ENCODE measurements at places on chromosomes 11 and 22.
A peak's percentile ranks its signal among the peaks of the same experiment; 100 is the strongest.

GRCh38 chr11:69317401-69318092 lies 23.6 kb downstream of the MYEOV start:
- DNase-seq: no peak

- no peak for DNase-seq
Measured at GRCh38 chr22:46546466-46547178, 9.2 kb upstream of the CELSR1 start.

GRCh38 chr11:27427183-27427980 lies 45.2 kb downstream of the LGR4 start:
- no peak for DNase-seq

DNA sequence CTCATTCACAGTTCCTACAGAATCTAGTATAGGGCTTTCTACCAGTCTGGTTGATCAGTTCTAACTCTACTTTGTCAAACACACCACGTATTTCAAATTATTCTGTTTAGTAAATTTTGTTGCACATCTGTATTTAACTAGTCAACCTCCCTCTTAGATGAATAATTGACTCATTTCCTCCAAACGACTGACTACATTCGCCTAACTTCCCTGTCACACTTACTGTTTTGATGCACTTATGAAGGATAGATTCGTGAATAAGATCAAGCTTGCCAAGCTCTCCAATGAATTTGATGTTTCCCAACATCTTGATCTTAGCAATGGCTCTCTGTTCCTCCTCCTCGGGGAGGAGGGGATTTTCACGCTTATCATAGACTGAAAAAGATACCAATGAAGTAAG lies 5.0 kb downstream of the EIF4G2 start:
- DNase-seq: no peak

DNA sequence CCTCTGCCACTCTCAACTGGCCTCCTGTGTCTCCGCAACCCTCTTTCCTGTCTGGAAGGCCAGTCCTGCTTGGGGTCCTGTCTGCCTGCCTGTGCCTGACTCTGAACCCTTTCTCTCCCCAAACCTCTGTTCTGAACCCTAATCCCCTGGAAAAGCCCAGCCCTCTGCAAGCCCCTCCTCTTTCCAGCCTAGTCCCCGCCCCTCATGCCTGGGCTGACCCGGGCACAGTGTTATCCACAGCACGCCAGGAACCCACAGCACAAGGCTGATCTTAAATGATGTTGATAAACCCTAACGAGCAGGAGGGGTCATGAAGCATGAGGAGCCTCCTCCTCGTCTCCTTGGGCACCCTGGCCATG lies at the start of gene IFITM10:
IFITM10 (minus strand) TSS at position 115 of the 359 bp plus-strand sequence. CDS start 153 bp downstream, outside the sequence.
- no peak for DNase-seq

DNA sequence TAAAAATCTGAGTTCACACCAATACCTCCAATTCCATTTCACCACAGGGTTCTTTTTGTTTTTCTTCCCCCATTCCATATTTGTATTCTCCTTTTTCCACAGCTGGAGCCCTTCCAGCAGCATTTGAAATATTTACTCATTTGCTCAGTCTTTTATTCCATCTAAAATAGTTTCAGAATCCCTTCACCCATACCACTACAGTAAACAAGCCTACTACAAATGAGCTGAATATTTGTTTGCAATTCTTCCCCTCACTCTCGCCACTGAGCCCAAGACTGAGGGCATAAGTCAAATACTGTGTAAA lies 46.4 kb downstream of the ZNF143 start:
- DNase-seq: no peak

- no peak for DNase-seq
Measured at GRCh38 chr22:17781319-17782031, 7.2 kb upstream of the BID start.

- no peak for DNase-seq
Measured at GRCh38 chr22:22902247-22903001, 14.8 kb downstream of the IGLL5 start.

DNA sequence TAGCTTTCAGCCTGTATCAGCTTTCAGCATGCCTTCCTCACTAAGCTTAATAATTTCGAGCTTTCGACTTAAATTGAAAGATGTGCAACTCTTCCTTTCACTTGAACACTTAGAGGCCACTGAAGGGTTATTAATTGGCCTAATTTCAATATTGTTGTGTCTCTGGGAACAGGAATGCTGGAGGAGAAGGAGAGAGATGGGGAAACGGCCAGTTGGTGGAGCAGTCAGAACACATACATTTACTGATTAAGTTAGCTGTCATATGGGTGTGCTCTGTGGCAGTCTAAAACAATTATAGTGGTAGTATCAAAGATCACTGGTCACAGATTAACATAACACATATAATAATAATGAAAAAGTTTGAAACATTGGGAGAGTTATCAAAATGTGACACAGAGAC lies 106.2 kb downstream of the LRRC32 start:
- no peak for DNase-seq

DNA sequence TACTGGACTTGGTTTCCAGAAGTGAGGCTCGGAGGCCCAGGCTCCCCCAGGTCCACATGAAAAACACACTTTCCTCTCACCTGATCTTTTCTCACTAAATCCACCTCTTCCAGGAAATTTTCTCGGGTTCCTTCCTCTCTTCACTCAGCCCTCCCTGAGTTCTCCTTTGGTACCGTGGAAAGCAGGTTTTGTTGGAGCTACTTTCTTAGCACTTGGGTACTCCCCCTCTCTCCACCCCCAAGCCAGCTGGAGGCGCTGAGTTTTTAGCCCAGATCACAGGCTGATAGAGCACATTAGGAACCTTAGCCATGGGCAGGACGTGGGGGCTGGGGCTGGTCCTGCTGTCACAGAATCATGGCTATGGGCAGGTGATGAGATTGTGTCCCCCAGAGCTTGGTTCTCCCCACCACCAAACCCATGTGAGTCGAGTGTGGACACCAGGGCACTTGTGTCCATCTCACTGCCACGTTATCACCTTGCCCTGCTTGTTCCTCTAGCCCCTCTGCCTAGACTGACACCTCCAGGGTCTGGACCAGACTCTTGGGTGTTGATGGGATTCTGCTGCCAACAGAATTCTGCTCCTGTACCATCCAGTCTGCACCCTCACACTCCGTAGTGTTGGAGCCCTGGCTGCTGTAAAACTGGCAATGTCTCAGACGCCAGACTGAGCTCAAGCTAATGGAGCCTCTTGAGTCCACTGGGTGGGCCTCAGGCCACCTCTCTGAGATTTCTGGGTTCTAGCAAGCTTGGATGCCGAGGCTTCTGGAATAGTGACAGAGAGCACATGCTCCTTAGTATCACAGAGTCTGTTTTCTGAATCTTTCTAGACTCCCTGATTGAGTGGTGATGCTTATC lies 74.9 kb upstream of the NARS2 start:
- DNase-seq: no peak

DNA sequence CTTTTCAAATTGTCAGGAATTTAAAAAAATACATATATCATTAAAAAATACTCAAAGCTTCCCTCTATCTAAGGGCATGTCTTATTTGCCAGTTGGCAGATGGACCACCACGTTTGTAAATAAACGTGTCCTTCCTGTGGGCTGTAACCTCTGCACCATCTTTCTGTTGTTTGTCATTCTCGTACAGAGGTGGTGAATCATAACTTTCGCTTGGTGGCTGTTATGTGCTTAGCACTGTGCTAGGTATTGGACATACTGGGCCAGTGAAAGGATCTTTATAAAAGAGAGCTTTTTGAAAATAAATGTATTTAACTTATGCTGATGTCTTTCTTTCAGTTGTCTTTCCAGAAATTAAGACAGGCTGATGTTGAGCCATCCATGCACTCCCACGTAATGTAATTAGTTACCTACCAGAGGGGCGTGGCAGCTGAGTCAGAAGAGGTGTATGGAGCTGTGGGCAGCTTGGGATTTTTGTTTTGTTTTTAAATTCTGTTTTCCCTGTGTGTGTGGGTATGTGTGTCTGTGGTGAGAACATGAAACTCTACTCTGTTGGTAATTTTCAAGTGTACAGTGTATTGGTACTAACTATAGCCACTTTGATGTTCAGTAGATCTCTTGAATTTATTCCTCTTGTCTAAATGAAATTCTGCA lies 62.7 kb downstream of the TECTA start:
- no peak for DNase-seq

GRCh38 chr11:5363679-5364078 lies 12.4 kb downstream of the OR51B6 start:
- no peak for DNase-seq

GRCh38 chr11:31958076-31958735 lies 132.7 kb upstream of the RCN1 start:
- DNase-seq: peak; percentile 62

- DNase-seq: no peak
Measured at GRCh38 chr22:37162221-37163095, 12.7 kb upstream of the IL2RB start.

- DNase-seq: no peak
Measured at GRCh38 chr11:69397732-69398131, 83.7 kb upstream of the LINC01488 start.

DNA sequence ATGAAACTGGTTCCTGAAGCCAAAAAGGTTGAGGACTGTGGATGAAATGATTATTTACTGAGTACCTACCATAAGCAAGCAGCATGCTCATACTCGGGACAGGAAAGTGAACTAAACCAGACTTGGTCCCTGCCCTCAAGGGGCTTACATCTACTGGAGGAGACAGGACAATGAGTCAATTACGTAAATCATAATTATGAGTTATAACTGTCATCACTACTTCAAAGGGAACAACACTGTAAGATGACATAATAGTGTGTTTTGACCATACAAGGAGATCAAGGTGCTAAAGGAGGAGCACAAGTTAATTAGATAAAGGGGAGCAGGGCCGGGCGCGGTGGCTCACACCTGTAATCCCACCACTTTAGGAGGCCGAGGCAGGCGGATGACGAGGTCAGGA lies 2.5 kb downstream of the FAM227A start:
- no peak for DNase-seq

- DNase-seq: no peak
Measured at GRCh38 chr11:44699497-44700408, 27.0 kb upstream of the TSPAN18 start.

GRCh38 chr11:9633679-9634078 lies 30.2 kb upstream of the SWAP70 start:
- DNase-seq: no peak

DNA sequence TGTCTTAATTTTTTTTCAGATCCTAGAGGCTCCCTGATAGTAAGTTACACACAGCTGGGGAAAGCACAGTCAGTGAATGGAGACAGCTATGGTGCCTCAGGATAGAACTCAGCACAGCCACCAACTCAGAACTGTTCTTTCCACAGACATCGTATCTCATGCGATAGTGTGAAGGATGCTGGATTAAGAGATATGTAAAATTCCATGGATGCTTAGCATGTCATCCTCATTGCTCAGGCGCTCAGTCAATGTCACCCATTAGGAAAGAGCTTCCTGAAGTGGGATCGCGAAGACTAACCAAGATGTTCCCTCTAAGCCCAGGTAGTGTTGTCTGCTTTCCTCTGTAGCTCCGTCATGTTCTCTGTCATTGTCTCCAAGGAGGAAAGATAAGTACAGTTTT lies 1000.4 kb downstream of the OPCML start:
- no peak for DNase-seq

GRCh38 chr11:120180551-120181232 lies 30.1 kb upstream of the OAF start:
- no peak for DNase-seq

DNA sequence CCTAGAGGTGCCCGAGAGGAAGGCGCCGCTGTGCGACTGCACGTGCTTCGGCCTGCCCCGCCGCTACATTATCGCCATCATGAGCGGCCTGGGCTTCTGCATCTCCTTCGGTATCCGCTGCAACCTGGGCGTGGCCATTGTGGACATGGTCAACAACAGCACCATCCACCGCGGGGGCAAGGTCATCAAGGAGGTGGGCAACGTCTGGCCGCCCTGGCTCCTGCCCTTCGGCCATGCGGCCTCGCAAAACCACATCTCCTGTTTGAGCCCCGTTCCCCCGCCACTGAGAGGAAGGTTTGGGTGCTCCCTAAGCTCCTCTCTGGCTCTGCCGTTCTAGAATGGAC lies 3.4 kb downstream of the SLC17A6 start:
- DNase-seq: no peak

GRCh38 chr22:50190182-50190940 lies 4.6 kb downstream of the TRABD start:
- no peak for DNase-seq

DNA sequence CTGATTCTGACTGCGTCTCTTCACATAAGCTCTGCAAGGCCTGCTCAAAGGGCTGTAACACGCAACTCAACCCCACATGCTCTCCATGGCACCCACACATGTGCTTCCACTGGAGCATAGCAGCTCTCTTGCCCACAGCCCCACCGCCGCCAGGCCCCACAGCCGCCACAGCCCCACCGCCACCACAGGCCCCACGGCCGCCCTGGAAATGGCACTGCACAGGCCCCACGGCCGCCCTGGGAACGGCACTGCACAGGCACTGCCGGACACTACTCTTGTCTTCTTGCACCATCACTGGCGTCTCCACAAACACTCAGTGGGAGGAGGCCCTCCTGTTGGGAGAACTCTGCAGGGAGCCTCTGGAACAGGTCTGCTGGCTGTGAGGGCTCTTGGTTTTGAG lies 8.6 kb downstream of the MOB2 start:
- DNase-seq: no peak

GRCh38 chr11:123392844-123393243 lies 37.2 kb upstream of the GRAMD1B start:
- DNase-seq: no peak

DNA sequence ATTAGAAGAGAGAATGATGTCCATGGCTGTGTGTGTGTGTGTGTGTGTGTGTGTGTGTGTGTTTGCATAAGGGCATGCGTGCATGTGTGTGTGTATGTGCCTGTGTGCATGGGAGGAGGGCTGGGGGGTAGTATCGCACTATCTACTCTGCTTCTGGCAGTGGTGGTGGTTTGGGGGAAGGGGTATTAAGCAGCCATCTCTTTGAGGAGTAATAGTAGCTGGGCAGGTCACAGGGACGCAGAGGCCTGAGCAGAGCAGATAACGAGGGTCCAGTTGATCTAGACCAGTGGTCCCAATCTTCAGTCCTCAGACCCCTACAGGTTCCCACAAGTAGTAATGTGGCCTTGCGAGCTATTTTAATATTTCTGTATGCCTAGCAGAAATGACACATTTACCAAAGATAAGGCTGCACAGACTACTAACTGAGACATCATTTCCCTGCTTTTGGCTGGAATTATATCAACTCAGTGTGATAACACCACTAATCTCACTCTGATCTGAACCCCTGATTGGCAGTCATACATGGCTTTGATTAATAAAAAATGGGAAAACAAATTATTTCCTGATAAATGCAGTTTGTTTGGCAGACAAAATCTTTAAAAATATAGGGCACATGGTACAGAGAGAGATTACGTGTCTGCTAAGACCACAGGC lies 354.3 kb downstream of the BUD13 start:
- DNase-seq: no peak

DNA sequence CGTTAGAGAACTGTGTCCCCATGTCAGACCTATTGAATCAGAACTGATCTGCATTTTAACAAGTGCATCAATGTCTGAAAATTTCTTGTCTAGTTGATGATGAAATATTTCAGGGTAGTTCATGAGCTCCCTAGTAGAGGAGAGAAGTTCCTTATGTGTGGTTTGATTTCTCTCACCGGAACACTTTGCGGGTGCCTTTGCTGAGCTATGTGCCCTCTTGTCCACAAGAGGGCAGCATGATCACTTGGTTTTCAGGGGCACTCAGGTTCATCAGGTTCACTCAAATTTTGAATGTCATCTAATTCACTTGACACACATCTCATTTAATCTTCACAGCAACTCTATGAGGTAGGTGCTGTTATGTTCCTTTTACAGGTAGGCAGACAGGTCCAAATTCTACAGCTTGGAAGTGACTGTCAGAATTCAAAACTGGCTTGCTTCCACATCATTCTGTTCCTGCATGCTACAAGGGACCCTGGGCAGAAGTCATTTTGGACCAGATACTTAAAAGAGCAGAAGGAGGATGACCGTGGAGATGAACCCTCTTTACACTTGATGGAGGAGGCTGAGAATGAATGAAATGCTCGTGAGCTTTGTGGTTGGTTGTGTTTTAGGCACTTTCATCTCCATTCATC lies 55.6 kb downstream of the P4HA3 start:
- peak; percentile 76 for DNase-seq

Measured in muscle of arm (tissue), 14 donors.